ENCODE measurements at places on chromosomes 11 and 22.
A peak's percentile ranks its signal among the peaks of the same experiment; 100 is the strongest.

GRCh38 chr22:30930228-30930627 lies 38.3 kb downstream of the MORC2 start:
- no peak for DNase-seq

- DNase-seq, result no peak
Measured at GRCh38 chr22:24752088-24752623, 22.4 kb downstream of the PIWIL3 start.

DNA sequence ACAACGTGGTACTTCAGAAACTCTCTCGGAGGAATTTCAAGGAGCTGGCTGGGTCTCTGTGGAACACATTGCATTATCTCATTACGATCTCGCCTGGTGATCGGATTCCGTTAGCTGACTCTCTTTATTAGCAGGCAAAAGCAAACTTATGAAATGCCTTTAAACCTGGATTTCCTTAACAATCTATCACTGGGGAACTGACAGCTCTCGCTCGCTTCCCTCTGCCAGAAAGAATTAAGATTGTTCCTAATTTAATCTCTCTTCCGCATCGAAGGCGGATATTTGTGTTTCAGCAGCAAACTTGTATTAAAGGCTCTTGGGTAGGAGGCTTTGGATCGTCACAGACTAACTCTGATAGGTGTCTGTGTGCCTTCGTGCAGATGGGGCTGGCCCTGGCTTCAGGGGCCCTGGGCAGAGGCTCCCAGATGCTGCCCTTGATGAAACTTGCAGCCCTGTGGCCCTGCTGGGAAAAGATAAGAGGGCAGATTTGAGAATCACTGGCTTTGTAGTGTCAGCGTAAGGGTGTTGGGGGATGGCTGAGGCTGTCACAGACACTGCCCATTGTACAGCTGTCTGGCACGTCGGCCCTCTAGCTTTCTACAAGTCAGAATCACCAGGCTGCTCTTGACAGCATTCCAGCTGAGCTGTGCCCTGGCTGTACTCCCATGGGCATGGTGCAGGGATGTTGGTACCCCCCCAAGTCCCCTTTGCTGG lies 162.2 kb upstream of the NECTIN1 start:
- DNase-seq, result no peak

- DNase-seq, result no peak
Measured at GRCh38 chr11:76628408-76628947, 42.1 kb downstream of the LRRC32 start.

- DNase-seq, result no peak
Measured at GRCh38 chr11:38089726-38090125, 1491.7 kb upstream of the RAG2 start.

DNA sequence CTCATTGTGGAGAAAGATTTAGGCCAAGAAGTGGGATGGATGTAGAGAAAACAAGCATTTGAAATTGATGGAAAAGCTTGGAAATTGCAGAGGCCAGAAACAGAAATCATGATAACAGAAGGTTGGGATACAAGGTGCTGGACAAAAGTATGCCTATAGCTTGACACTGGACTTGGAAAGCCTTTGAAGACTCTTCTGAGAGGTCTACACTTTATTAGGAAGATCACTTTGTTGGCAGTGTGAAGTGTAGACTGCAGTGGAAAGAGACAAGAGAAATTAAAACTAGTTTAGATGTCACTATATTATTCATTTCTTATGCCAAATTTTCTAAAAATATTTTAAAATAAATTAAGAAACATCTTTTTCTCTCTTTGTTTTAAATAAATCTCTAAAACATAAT lies 59.1 kb downstream of the KIF18A start:
- no peak for DNase-seq

GRCh38 chr11:40445391-40445790 lies 1014.1 kb downstream of the LRRC4C start:
- DNase-seq, result no peak

GRCh38 chr11:44998051-44998450 lies 47.4 kb upstream of the TP53I11 start:
- DNase-seq, result no peak

DNA sequence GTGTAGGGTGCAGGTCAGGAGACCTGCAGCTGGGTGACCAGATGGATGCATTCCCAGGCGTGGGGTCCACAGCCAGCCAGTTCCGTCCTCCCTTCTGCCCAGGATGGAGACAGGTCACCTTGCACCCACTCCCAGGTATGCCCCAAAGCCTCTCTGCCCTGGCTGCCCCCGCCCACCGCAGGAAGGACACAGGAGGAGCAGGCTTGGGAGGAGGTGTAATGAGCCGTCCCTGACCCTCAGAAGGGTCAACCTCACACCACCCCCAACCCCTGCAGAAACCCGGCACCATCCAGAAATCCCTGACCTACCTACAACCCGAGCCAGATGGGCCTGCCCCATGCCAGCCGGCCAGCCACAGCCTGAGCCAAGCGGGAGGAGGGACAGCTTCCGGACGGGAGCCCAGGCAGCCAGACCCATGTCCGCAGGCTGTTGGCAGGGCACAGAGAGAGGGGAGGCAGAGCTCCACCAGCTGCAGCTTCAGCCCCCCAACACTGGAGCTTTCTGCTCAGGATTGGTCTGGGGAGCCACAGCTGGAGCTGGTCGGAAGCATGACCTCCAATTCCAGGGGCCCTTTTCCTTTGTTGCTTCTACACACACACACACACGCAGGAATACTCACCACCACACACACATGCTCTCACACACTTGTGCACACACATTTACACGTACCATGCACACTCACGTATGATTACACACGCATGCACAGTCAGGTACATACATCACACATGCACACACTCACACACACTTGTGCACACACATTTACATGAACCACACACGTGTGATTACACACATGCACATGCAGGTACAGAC lies 5.3 kb downstream of the IFITM10 start:
- DNase-seq, result no peak

DNA sequence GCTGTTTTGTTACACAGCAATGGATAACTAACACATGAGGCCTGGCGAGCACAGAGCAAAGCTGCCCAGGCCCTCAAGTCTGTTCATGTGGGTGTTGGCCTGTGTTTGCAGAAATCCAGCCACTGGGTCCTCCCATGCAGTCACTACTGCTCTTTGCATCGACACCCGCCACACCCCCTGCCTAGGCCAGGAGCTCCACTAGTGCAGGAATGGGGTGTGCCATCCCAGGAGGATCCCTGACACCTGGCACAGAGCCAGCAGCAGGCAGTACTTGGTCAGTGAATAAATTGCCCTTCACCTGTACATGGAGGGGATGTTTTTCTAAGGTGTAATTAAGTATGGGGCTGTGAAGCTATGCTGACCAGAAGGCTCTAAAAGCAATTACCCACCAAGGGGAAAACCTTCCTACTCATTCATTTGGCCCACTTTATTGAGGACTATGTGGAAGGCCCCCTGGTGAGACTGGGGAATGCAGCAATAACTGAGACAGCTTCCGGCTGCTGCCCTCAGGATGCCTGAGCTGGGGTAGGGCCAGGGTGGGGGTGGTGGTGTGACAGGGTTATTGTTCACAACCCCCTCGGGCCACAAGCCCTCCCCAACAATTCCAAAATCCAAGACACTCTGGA lies 160.8 kb downstream of the CRYBB2 start:
- no peak for DNase-seq

GRCh38 chr11:56968524-56968923 lies 20.2 kb upstream of the OR5AK2 start:
- DNase-seq, result no peak

DNA sequence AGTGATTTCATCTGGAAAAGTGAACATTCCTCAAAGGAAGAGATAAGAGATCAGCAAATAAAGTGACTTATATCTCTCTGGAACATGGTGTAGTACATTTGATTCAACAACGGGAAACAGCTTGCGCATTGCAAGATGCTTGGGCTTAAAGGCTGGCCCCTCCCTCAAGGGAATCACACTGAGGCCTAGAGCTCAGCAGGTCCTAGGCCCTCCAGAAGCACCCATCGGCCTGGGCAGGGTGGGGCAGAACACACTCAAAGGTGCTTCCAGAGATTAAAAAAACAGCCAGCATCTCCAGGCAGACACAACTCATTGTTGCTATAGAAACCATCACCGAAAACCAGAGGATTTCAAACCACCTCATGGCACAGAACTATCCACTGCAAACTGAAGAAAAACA lies 69.0 kb upstream of the ARFGAP3 start:
- DNase-seq, result no peak

DNA sequence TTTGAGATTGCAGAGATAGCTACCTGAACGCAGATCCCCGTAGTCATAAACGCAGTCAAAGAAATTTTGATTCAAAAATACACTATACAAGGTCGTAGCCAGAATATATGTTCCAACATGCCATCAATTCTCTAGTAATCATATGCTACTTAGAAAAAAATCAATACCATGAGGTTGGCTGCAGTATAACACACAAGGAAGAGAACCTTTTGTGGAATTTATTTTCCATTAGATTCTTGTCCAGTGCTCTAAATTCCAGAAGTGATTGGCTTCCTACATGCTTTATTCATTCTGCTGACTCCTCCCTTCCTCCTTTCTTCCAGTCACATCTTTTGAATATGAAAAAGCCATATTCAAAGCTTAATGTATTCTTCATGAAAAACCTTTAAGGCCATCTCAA lies 189.9 kb downstream of the NTM start:
- DNase-seq, result no peak

- DNase-seq, result no peak
Measured at GRCh38 chr22:27588268-27588667, 213.3 kb downstream of the MN1 start.

- DNase-seq, result no peak
Measured at GRCh38 chr11:74540270-74540669, 46.7 kb upstream of the LIPT2 start.

DNA sequence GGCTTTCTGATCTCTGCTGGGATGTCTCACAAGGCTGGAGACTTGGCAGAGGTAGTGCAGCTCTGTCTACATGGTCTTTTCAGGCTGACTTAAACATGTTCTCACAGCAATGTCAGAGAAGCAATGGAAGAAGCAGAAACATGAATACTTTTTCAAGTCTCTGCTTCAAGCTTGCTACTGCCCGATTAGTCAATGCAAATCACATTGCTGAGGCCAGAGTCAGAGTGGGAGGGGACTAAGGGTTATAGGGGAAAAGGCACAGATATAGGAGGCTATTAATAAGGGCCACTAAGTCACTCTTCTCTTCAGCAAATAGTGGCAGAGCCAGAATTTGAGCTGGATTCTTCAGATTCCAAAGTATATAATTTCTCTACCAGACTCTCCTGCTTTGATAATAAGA lies 390.5 kb downstream of the TMEM135 start:
- DNase-seq, result no peak

DNA sequence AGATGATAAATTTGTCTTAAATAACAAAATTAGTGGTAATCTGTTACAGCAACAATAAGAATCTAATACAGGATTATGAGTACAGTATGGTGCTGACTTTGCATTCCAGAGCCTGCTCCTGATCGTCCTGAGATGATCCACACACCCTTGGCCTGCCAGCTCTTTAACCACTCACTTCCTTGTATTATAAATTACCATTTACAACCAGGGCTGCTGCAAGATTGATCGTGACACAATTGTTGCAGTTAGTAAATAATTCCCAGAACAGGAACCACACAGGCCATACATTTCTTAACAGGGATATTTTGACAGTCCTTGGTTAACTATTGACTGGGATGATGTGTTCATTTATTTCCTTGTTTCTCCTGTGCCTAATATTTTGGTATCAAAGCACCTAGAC lies 3.8 kb upstream of the CBLIF start:
- DNase-seq, result no peak

DNA sequence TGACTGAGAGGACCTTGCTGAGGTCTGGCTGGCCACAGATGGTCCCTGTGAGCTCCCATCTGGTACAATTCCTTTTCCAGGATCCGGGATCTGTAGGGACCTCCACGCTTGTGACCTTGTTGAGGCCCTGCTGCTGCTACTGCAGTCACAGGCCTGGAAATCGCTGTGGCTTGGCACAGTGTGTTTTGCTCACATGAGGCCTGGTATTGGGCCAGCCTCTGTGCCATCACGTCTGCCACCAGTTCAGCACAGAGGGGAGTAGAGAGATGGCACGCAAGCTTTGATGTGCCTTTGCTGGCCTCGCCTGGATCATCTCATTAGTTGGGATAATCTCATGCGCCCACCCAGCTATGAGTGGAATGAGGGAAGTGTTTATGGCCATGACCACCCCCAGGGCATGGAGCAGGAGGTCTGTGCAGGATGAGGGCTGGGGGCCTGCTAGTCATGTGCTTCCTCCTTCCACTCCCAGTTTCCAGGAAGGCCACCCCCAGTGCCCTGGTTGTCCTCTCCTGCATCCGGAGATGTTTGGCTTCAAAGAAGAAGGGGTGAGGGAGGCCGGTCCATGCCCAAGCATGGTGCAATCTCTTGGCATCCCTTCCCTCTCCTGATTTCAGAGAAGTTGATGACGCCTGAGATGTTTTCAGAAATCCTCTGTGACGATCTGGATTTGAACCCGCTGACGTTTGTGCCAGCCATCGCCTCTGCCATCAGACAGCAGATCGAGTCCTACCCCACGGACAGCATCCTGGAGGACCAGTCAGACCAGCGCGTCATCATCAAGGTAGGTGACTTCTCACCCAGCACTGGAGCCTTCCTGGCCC lies 22.4 kb downstream of the DERL3 start:
- DNase-seq, result peak; percentile 86

GRCh38 chr11:46701078-46701654 lies 335 bp downstream of the ZNF408 start:
- DNase-seq, result no peak

- DNase-seq, result peak; percentile 97
Measured at GRCh38 chr11:27209562-27210005, 153.4 kb downstream of the CCDC34 start.

DNA sequence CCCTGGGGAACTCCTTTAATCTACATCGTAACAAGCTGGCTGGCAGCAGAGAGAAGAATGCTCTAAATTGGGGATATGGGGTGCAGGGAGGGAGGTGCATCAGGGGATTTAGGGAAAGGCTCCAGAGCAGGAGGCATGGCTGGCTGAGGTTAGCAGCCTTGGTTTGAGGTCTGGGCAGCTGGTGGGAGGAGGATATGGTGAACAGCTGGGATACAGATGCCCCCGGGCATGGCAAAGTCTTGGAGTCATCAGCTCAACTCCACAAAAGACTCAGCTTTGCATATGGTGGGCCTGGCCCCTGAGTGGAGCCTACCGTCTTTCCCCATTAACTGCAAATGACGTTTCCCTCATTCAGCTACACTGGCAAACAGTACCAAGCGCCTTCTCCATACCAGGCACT lies 5.4 kb downstream of the FAM83F start:
- DNase-seq, result no peak

- no peak for DNase-seq
Measured at GRCh38 chr11:11540157-11540556, 81.6 kb downstream of the GALNT18 start.

- no peak for DNase-seq
Measured at GRCh38 chr22:32281072-32281471, 25.9 kb upstream of the SLC5A4 start.

DNA sequence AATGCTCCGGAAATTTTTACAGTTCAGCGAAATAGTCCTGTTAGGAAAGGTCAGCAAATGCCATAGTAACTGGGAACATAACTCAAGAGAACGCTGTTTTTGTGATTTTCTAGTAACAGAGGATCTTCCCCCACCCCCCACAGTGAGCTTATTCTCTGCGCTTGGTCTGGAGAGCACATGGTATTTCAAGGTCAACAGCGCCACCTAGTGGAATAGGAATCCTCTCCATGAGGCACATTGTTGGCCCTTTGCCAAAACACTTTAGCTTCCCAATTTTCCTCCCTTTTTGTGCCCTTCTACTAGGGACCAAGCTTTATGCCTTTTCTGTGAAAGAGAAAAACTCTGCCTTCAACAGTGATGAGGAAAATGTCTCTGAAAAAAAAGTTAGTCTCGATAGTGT lies 13.2 kb upstream of the OR4C12 start:
- peak; percentile 85 for DNase-seq
